ENCODE measurements at places on chromosomes 2 and 18.

DNA sequence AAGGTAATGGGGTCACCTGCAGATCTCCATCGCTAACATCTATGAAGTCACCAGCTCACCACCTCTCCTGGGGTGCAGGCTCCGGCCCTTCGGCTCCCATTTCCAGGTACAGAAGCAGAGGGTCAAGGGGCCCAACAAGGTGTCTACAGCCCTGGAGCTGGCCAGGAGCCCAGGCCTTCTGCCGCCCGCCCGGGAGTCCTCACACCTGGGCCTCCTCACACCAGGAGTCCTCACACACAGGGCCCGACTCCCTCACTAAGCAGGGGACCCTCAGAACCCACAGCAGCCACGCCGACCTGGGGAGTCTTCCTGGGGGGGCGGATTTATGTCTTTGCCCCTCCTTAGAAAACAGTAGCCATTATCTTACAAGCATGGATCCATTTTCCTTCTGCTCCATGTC lies 43.4 kb upstream of the TPO start:
- no peaks in the 10 kb centered on the region for H3K36me3 ChIP-seq
- no peaks in the 10 kb centered on the region for H3K4me1 ChIP-seq
- no peaks in the 10 kb centered on the region for H3K27me3 ChIP-seq

DNA sequence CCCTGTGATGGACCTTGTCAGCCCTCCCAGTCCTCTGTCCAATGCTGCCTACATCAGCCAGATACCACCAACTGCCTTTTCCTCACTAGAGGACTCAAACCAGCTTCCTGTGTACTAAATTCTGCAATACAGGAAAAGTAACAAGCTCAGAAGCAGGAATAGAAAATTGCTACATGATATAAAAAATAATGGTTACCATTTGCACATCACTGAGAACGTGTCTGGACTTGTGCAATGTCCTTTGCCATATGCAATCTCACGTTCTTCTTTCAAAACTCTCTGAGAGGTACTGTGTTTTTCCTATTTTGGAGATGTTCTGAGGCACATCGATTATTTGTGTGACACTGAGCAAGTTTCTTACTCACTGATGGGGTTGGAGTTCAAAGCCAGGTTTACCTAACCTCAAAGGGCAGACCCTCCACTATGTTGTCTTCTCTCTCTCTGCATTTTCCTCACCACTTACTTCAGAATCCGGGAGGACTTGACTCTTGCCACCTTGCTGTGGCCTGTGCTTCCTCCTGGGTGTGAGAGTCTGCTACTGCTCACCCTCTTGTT lies 12.1 kb downstream of the UPP2 start:
- H3K27me3 ChIP-seq = no peaks in the 10 kb centered on the region
- H3K36me3 ChIP-seq = no peaks in the 10 kb centered on the region

DNA sequence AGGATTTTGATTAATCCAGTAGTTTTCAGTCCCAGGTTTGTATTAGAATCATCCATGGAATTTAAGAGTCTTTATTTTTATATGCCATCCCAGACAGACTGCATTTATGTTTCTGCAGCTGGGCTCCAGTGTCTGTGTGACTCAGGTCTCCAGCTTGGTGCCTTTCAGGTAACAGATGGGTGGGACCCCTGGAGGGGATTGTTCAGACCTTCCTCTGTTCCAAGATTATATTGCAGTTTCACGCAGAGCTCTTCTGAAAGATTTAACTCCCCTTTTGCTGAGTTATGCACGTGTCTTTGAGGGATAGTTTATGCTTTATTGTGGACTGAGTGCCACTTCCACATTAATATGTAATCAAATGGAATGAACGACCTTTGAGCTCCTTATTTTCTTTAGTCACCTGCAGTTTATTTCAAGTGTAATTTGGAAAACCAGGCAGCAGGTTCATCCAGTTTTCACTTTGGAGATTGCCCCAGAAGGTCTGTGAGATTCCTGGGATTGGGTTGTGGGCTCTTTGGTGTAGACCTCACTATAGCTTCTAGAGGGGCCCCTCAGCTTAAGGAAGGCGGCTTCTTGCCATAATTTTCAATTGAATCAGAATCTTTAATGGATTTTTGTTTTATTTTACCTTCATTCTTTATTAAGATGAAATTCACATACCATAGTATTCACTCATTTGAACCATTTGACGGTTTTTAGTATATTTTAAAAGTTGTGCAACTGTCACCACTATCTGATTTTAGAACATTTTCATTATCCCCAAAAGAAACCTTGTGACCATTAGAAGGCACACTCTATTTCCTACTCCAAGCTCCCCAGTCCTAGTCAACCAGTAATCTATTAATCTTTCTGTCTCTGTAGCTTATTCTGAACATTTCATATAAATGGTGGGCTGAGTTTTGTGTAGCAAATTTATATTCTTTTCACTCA lies 135.0 kb downstream of the WDSUB1 start:
- H3K4me3 ChIP-seq = no peak overlapping the region
- no peaks in the 10 kb centered on the region for H3K27me3 ChIP-seq
- DNase-seq = no peak
- no peaks in the 10 kb centered on the region for H3K36me3 ChIP-seq

DNA sequence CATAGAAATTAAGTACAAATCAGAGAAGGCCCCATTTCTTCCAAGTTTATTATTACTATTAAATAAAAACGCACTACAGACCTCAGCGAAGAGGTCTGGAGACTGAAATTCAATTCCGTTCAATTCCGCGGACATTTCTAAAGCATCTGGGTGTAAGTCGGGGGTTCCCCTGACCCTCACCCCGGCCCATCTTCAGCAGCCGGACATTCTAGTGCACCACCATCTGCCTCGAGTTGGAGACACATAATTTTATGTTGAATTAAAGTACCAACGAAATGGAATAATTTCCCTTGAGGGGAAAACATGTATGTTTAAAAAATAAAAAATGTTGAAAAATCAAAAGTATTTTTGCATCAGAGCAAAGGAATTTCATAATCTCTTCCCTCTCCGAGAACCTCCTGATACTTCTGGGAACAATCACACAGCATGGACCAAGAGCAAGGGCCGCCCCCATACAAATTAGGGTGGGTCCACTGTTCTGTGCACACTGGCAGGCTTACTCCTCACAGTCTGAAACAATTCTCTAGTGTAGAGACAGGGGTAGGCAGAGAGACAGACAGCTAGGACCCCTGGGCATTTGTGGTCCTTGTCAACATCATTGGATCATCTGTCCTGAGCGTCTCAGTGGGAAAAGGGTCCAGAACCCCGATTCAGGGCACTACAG lies 29.3 kb downstream of the MBP start:
- no peak overlapping the region for H3K4me3 ChIP-seq
- H3K4me1 ChIP-seq = peaks cover 99% of the 10 kb centered on the region
- H3K36me3 ChIP-seq = peaks cover 17% of the 10 kb centered on the region
- no peak for DNase-seq

DNA sequence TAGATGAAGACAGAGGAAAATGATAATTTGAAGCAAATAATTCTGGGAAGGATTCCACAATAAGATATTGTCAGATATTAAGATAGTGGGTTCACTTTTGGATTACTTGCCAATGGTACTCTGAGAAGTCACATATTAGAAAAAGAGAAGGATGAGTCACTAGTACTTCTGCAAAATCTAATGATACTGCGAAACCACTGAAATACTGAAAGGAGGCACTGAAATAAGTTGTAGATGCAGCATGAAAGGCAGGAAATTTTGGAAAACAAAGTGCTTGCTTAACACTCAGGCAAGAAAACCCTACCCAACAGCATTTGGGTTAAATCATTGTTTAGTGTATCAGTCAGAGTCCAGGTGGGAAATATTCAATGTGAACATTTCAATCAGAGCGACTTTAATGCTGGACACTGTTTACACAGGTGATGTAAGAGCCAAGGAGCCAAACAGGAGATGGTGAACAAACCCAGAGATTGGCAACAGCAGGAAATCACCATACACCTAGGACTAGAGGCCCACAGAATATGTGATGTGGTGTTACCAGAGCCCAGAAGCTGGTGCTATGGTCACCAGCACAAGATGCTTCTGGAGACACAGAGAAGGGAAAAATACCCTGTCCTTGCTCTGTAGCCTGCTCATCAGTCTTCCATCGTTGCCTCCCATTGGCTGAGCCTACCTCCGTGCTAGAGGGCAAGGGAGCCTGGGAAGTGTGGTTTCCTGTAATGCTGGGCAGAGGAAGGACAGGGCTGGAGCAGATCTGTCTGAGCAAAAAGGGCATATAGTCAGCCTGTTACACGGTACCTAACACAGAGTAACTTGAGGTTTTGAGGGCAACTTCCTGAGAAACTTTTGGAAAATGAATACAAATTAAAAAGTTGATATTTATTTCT lies 204.7 kb upstream of the ITGA4 start:
- DNase-seq = no peak
- H3K27me3 ChIP-seq = no peaks in the 10 kb centered on the region
- no peak overlapping the region for H3K4me3 ChIP-seq
- H3K27ac ChIP-seq = no peak overlapping the region

DNA sequence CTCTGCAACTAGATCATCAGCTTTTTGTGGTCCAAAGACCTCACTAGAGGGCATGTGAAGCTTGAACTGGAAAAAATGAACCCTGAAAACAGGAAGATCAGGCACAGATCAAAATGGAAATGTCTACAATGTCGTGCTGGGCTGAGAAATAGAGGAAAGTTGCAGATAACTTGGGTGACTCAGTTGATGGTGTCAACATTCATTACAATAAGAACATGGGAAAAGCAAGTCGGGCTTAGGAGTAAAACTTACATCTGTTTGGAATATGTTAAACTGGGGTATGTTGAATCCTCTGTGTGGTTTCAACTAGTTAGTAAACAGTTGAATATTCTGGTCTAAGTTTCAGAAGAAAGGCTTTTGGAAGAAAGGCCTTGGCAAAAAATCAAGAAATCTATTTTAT lies 940.4 kb downstream of the ERBB4 start:
- no peak overlapping the region for H3K27ac ChIP-seq
- no peaks in the 10 kb centered on the region for H3K36me3 ChIP-seq
- H3K27me3 ChIP-seq = no peaks in the 10 kb centered on the region
- no peak overlapping the region for H3K4me3 ChIP-seq
- no peaks in the 10 kb centered on the region for H3K4me1 ChIP-seq
- DNase-seq = no peak

DNA sequence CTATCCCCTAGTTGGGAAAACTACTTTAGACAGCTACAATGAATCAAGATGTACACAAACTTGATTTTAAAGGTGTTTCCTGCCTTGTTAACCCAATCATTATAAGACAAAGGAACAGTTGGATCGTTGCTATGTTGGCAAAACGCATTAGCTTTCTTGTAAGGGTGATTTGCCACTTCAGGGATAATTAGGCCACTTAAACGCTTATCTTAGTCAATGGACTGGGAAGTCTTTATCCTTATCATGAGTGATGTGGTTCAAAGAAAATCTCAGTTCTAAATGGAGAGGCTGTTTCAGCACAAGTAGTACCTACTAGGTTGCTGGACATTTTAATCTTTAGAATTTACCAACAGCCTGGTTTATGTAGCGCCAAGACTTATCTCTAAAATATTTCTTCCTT lies 406.1 kb upstream of the MEX3C start:
- no peaks in the 10 kb centered on the region for H3K4me1 ChIP-seq
- H3K36me3 ChIP-seq = no peaks in the 10 kb centered on the region
- no peak overlapping the region for H3K27ac ChIP-seq
- DNase-seq = no peak
- no peaks in the 10 kb centered on the region for H3K27me3 ChIP-seq
- no peak overlapping the region for H3K4me3 ChIP-seq

- no peaks in the 10 kb centered on the region for H3K27me3 ChIP-seq
- no peak for DNase-seq
- H3K27ac ChIP-seq = no peak overlapping the region
- H3K4me3 ChIP-seq = no peak overlapping the region
These were observed 53.2 kb downstream of the UXS1 start for GRCh38 chr2:106140913-106141312.

GRCh38 chr2:28030600-28030999 lies 140.1 kb downstream of the BABAM2 start:
- H3K4me1 ChIP-seq = no peaks in the 10 kb centered on the region
- peaks cover 5% of the 10 kb centered on the region for H3K36me3 ChIP-seq
- no peak overlapping the region for H3K27ac ChIP-seq
- no peaks in the 10 kb centered on the region for H3K27me3 ChIP-seq
- no peak overlapping the region for H3K4me3 ChIP-seq
- no peak for DNase-seq

All from CD8-positive, alpha-beta memory T cell (primary cell).